ENCODE measurements at places on chromosomes 1 and 21.

DNA sequence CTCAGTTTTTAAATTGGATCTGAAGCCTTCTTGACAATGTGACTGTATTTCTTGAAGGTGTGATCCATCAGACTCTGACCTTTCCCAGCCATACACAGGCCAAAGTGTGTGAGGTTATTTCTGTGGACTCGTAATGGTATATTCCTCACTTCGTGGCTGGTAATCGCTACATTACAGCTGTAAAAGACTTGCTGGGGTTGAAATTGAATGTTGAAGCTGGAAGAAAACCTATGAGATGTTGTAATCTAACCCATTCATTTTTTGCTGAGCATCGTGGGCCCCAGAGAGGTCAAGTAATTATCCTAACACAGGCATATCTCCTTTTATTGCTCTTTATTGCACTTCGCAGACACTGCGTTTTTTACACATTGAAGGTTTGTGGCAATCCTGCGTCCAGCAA, 405.6 kb upstream of the ZP4 start:
- DNase-seq = no peak

GRCh38 chr21:25790122-25790877, 55.5 kb downstream of the GABPA start:
- peak; percentile 16 for DNase-seq

DNA sequence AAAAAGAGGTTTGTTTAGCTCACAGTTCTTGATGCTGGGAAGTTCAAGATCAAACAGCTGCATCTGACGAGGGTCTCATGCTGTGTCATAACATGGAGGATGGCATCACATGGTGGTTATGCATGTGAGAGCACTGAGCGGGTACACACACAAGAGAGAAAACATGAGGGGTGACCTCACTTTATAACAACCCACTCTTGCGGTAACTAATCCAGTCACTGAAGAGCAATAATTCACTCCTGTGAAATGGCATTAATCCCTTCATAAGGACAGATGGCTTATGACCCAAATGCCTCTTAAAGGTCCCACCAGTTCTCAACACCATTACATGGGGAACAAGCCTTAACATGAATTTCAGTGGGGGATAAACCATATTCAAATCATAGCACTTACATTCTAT, 23.2 kb upstream of the CHIT1 start:
- no peak for DNase-seq

DNA sequence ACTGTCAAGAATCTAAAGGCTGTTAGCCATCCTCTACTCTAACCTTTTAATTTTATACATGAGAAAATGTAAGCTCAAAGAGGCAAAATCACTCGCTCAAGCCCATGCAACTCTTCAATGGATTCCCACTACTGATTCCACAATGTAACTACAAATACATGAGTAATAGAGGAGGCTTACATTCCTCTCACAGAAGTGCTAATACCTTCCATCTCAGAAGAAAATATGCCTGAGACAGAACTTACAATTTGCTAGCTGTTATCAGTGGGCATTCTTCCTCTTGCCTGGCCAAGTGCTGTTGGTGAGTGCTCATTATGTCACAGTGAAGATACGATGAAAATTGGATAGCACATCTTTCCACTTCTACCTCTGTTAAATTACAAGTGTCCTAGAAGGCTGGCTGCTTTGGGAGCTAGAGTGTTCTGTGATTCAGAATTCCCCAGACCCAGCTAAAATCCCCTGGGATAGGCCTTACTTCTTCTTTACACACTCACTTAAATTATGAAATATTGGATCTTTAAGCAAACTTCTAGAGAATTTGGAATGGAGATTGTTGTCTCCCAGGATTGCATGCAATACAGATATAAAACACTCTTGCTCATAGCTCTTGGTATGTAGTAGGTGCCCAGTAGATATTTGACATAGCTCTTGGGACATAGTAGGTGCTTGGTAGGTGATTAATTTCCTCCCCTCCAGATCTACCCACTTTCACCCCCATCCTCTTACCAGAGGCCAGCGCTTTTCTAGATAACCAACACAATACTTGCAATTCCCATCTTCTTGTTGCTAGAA, 24.1 kb downstream of the BCL9 start:
- no peak for DNase-seq

- DNase-seq = no peak
Measured at GRCh38 chr1:154862907-154863306, 7.2 kb downstream of the KCNN3 start.

DNA sequence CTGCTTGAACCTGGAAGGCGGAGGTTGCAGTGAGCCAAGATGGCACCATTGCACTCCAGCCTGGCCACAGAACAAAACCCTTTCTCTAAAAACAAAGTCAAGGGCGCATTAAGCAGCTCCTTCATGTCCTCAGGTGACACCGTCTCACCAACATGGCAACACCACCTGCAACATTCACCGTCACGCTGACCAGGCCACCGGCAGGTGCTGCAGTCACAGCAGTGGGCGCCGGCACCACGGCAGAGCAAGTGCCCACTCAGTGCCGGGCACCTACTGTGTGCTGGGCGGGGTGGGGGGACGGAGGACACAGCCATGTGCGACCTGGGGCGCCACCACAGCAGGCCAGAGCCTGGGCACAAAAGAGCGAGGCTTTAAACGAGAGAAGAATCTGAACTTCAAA, 12.1 kb downstream of the ATAD3B start:
- no peak for DNase-seq

DNA sequence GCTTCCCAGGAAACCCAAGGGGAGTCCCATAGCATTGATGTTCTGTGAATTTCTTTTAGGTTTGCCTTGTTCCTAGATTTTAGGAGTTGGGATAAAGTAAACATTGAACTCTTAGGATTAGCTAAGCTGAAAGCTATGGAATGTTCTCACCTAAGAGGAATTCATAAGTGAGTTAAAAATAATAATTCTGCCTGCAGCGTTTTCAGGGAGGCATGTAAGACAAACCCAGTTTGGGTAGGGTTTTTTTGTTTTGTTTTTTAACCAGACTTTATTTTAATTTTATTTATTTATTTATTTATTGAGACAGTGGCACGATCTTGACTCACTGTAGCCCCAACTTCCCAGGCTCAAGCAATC, 28.9 kb upstream of the CD101 start:
- no peak for DNase-seq

DNA sequence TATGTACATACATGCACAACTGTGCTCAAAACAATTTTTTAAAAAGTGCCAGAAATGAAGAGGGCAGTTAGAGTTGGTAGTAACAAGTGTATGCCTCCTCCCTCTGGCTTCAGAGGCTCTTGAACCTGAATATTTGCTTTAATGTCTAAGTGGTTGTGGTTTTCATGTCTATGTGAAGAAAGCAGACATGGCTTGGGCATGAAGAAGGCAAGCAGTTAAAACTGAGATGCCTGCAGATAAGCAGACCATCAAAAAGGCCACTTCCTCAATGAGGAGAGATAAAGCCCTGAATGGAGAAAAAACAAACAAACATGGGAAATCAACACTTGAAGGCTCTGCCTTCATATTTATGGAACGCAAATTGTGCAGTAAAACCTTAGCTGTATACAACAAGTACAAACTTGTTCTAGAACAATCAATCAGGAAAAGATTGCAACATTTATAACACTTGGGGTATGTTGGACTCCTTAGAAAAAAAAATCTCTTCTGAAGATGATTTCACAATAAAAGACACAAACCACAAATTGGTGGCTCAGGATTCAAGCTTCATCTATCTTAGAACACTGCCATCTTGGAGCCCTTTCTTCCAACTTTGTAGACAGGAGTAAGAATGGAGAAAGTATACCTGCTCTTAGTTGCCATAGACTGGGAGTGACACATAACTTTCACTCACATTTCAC, 52.7 kb upstream of the PLA2G4A start:
- DNase-seq = peak; percentile 54

GRCh38 chr1:174623324-174624035, 175.7 kb downstream of the GPR52 start:
- no peak for DNase-seq

GRCh38 chr1:92481599-92481925, 5.2 kb downstream of the GFI1 start:
- DNase-seq = no peak

DNA sequence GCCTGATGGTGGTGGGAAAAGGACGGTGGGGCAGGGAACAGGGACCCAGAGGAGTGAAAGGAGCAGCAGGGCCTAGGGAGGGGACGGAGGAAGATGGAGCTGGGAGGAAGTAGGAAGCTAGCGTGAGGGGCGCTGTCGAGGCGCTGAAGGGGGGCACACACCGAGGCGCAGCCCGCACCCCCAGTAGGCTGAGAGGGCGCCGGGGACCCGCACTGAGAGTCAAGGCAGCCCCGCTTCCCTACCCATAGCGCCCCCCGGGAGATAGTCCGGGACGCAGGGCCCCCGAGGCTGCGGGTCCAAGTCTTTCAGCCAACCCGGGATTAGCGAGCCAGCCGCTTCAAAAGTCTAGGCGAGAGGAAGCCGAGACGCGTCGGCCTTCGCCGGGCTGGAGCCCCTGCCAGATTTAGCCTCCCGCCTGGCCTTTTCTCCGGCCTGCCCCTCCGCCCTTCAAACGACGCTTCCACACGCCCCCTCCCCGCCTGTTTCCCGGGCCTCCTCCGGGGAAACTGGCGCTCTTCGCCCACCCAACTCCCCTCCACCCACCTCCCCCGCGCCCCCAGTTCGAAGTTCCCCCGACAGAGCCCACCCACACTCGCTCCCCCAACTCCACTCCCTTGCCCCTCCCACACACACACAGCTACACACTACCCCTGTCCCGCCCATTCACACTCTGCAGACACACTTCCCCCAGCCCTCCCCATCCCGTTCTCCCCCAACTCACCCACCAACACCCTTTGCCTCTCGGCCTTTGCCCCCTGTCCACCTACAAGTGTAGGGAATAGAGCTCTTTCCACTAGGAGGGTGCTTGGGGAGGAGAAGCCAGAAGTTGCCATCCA, 7.8 kb upstream of the PROX1 start:
- DNase-seq = no peak

DNA sequence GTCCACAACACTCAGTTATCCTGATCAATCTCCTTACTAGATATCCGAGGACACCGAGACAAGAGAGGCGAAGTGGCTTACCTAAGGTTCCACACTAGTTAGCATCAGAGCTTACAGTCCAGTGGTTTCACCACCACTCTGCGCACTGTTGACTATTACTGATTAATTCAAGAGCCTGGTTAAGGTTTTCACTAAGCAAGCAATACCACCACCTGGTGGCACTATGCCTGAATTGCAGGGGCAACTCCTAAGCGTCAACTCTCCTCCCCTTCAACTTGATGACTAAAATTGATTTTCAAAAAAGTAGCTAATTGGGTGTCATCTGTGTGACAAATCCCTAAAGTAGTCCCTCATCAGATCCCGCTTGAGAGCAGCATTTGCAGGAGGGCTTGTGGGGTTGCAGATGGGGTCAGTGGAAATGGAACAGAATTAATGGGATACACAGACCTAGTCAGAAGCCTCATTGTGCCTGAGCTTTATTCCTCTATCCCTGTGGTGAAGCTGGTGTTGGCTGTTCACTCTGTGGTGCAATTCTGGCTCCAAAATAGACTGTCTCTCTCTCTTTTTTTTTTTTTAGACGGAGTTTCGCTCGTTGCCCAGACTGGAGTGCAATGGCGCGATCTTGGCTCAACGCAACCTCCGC, 9.1 kb downstream of the TTC22 start:
- peak; percentile 80 for DNase-seq

DNA sequence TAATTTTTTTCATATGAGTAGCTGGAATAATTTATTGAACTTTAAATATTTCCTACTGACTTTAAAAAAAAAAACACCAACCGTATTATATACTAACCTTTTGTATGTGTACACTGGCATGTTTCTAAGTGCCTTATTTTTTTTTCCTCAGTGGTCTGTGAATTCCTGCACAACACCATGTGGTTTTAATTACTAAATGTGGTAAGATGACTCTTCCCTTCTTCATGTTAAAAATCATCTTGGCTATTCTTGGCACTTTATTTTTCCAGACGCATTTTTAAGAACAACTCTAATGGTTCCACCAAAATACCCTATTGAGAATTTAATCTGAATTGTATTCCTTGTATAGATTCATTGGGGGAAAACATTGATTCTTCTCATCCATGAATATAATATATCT, 28.4 kb downstream of the PPP2R5A start:
- DNase-seq = no peak

GRCh38 chr1:175629318-175629694, 114.1 kb downstream of the TNR start:
- DNase-seq = no peak

DNA sequence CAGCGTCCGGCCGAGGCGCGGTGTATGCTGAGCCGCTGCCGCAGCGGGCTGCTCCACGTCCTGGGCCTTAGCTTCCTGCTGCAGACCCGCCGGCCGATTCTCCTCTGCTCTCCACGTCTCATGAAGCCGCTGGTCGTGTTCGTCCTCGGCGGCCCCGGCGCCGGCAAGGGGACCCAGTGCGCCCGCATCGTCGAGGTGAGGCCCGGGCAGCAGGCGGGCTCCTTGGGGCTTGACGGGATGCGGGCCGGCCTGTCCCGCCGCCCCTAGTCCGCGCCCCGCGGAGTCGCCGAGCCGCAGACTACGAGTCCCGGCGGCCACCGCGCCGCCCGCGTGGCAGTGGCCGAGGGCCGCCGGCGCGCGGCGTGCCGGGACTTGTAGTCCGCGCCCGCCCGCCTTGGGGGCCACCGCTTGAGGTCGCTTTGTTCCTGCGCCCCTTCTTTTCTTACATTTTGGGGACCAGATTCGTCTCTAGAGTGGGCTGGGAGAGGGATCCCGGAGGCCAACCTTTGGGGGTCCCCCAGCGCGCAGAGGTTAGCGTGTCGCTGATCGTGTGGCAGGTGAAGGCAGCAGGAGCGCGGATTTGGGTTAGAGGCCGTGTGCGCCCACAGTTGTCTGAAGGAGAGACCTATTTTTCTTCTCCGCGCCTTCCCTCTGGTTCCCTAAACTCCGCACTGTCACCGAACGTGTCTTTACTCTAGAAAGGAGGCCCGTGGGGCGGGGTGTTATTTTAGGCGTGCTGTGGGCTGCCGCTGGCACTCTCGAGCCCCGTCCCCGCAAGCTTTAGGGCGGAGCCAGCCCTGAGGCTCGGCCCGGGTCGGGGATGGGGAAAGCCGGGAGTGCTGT, 553 bp downstream of the CMPK1 start:
- peak; percentile 88 for DNase-seq

GRCh38 chr21:28089599-28090441, 902.9 kb downstream of the LTN1 start:
- DNase-seq = peak; percentile 62

DNA sequence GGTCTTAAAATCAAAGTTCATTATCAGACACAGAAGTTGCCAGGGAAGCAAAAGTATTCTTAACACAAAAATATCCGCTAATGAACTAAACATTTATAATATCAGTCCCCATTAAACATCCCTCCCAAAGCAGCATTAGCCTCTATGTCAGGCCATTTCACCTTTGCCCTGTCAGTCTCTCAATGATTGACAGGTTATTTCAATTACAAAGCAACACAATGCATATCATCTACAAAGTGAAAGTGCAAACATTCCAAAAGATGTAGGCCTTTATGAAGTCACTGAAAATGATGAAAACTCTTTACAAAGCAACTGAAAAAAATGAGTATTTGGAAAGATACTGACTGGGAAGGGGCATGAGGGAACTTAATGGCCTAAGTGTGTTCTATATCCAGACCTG, 14.1 kb downstream of the ENAH start:
- DNase-seq = no peak

- DNase-seq = no peak
Measured at GRCh38 chr1:29323636-29324035, 87.3 kb downstream of the PTPRU start.
